ENCODE measurements at places on chromosomes 6 and 20.

DNA sequence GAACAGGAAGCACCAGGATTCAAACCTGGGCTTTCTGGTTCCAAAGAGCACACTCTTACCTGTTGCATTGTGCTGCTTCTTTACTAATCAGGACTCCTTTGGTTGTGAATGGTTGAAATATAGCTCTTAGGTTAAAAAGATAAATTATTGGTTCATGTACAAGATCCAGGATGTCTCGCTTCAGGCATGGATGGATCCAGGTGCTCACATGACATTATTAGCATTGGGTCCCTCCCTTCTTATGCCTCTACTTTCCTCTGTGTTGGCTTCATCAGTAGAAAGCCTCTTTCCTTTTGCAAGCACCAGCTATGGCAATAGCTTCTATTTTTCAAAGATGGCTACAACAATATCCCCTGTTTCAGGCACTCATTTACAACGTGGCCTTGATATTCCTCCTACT is 217.7 kb upstream of the SULF2 start:
- no peak for DNase-seq

DNA sequence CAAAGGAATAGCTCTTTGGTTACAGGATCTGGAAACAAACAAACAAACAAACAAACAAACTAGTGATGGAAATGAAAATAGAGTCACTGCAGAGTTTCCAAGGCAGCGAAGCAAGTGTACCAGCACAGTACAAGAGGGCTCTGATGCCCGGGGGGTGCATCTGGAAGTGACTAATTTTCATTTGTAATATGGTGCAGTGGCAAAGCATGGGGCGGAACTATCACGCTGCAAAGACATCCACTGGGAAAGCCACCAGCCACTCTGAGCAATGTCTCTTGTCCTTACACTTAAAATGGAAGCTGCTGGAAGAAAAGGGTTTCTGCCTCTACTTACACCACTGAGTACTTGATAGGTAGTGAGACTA is 44.4 kb upstream of the NEDD9 start:
- DNase-seq, result no peak

- DNase-seq, result no peak
Measured at GRCh38 chr20:39850246-39850645, 838.8 kb downstream of the MAFB start.

- no peak for DNase-seq
Measured at GRCh38 chr6:176766-177165, 115.5 kb upstream of the DUSP22 start.

- DNase-seq, result peak; percentile 26
Measured at GRCh38 chr20:42483730-42484303, 705.9 kb downstream of the PTPRT start.

GRCh38 chr6:127453845-127454619 is 5.2 kb downstream of the KIAA0408 start:
- no peak for DNase-seq

Data from globus pallidus (tissue), 1 donor.